ENCODE measurements at places on chromosomes 7 and 10. TPM values are rescaled to one million over a fixed set of nuclear protein-coding genes. Genes with fewer than 3 reads are reported as not detected.

- no peak for DNase-seq
These were observed 104.2 kb upstream of the CHST15 start for GRCh38 chr10:124197371-124198124.

DNA sequence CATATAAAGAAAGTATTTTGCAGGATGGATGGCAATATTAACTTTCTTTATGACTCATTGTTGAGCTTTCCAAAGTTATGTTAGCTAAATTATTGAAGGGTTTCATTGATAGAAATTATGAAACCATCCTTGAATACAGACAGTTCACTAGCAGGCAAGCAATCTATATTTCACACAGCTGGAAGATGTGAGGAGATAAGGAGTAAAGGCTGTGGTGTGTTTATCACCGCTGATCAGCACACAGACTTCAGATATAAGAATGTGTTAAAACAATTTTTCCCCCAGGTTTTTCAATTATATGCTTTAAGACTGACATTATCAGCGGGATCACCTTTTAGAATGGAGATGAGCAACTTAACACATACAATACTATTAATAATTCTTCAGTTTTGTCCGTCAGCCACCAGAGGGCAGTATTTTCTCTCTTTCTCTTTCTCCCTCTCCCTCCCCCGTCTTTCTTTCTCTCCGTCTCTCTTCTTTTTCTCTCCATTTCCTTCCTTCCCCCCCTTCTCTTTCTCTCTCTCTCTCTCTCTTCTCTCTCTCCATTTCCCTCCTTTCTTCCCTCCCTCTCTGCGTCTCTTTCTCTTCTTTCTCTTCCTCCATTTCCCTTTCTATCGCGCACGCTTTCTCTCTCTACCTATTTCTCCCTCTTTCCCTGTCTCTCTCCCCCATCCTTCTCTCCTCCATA is 62.9 kb upstream of the FAM171A1 start:
- DNase-seq: no peak

DNA sequence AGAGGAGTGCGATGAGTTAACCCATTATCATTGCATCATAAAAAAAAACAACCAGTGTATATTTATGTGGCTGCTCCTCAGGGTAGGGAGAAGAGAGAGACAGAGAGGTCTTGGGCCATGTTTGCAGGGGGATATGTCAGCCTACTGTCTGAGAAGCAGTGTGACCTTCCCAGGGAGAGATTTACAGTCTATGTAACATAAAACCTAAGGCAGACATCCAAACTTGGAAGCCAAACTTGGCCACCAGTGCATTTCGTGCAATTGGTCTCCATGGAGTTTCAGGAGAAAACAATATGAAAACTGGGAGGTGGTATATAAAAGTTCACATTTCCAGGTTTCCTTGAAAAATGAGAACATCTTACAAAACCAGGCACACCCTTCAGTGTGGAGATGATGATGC is 85.9 kb upstream of the CXCL12 start:
- no peak for DNase-seq

The BPGM gene
- 12.1 TPM for total RNA-seq

The CRYGN gene
- 0.24 TPM for total RNA-seq

The MMD2 gene
- not detected for total RNA-seq
